NCI-H1417 treated with DMSO at 0.1 percent for 48 hours (cell line): ENCODE measurements at places on chromosomes 12 and 14.

GRCh38 chr12:123912415-123913380 lies 59.9 kb downstream of the CCDC92 start:
- no peak for DNase-seq

DNA sequence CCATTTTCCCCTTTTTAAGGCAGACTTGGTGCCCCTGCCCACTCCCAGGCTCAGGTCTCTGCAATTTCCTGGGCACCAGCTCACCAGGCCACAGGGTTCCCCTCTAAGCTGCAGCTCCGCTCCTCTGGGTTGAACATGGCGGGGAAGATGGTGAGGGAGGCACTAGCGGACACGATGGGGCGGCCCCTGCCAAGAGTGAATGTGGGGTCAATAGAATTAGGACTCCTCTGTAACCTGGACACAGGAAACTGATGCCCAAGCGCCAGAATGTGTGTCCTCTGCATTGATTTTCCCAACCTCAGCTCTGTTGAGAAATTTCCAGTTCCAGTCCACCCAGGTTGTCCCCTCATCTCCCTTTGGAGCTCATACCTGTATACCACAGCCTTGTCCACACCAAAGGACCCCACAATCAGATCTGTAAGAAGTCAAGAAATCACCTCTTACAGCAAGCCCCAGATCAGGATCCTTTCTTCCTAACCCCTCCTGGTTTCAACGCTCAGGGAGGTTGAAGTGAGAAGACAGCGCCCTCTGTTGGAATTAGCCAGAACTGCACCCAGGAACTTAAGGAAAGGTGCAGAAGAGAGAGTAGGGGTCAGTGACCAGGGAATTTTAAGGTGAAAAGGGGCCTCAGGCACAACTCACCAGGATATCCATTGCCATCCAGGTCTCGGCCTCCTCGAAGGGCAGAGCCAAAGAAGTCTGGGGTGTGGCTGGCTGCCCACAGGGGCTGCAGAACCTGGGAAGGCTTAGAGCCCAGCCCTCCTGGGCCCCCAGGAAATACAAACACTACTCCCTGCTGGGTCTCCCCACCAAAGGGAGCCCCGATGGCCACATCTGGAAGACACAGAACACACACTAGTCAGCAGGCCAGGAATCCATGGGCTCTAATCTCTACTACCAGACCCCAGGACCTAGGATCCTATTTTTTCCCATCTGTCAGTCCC lies 14.7 kb downstream of the ITGA5 start:
- no peak for DNase-seq

DNA sequence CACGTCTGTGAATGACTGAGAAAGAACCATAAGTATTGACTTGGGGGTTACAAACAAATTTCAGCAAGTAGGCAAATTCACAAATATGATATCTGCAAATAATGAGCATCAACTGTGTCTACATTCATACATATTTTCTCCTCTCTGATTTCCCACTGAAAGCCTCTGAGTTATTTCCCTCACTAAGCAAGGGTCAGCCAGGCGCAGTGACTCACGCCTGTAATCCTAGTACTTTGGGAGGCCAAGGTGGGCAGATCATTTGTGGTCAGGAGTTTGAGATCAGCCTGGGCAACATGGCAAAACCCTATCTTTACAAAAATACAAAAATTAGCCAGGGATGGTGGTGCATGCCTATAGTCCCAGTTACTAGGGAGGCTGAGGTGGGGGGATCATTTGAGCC lies 80.8 kb downstream of the SLC25A21 start:
- DNase-seq = no peak

DNA sequence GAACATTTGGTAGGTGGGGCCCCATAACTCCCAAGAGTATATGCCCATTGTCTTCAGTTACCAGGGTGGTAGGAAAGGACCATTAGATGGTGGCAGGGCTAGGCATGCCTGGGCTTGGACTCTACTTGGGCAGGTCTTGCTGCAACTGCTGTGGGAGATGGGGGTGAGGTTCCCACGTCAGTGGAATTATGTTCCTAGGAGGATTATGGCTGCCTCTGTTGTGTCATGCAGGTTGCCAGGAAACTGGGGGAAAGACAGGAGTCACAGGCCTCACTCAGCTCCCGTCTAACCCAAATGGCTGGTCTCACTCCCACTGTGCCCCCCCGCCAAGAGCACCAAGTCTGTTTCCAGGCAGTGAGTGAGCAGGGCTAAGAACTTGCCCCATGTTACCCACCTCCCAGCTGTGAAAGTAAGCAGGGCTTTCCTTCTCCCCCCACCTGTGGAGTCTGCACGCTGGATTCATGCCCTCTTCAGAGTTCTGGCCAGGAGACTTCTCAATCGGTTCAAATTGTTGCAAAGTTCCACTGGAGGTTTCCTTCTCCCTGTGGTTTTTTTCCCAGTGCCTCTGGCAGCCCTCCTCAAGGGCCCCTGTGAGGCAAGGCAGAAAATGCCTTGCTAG lies 337.5 kb downstream of the CCDC91 start:
- DNase-seq = no peak

GRCh38 chr12:131644481-131644880 lies 66.4 kb upstream of the SFSWAP start:
- no peak for DNase-seq

DNA sequence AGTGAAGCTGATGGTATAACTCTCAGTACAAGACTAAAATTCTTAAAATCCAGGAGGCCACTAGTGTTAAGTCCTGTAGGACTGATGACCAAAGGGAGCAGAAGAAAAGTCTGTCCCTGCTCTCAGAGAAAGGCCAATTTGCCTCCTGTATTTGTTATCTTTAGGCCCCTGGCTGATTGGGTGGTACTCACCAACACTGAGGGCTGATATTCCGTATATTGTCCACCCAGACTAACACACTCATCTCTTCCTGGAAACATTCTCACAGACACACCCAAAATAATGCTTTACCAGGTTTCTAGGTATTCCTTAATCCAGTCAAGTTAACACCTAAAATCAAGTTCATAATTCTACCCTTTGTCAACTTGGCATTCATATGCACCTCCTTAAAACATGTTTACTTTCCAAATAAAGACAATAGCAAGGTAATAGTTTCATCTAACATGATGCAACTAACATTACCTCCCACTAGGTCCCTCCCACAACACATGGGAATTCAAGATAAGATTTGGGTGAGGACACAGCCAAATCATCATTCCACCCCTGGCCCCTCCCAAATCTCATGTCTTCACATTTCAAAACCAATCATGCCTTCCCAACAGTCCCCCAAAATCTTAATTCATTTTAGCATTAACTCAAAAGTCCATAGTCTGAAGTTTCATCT lies 84.3 kb downstream of the EGLN3 start:
- DNase-seq = no peak

GRCh38 chr14:76050797-76051392 lies 65.3 kb downstream of the IFT43 start:
- peak; percentile 46 for DNase-seq

GRCh38 chr12:93050026-93050747 lies 121.1 kb upstream of the EEA1 start:
- no peak for DNase-seq

GRCh38 chr12:62435303-62436163 lies 31.1 kb upstream of the MON2 start:
- DNase-seq = no peak

- DNase-seq = no peak
These were observed 31.1 kb downstream of the TCHP start for GRCh38 chr12:109931143-109931542.

- DNase-seq = no peak
These were observed 1.1 kb downstream of the DIP2B start for GRCh38 chr12:50505675-50506530.

- no peak for DNase-seq
These were observed 50.4 kb downstream of the CYP46A1 start for GRCh38 chr14:99734406-99735051.

DNA sequence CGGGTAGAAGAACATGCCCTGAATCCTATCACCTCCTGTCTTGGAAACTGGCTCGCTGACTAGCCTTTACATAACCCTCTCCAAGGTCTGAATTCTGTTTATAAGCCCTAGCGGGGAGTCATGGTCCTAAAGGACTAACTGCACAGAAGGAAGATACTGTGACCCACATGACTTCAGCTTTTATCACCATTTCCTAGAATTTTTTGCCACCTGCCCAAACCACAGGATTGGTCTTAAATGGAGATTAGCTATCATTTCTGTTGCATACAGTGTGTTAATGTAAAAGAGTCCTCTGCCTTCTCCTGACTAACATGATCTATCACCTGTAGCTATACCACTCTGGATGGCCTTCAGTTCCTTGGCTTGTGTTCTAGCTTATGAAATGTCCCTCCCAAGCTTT lies 319.2 kb downstream of the DUSP6 start:
- no peak for DNase-seq

- no peak for DNase-seq
These were observed 47.3 kb downstream of the PTCSC3 start for GRCh38 chr14:36129181-36129580.

DNA sequence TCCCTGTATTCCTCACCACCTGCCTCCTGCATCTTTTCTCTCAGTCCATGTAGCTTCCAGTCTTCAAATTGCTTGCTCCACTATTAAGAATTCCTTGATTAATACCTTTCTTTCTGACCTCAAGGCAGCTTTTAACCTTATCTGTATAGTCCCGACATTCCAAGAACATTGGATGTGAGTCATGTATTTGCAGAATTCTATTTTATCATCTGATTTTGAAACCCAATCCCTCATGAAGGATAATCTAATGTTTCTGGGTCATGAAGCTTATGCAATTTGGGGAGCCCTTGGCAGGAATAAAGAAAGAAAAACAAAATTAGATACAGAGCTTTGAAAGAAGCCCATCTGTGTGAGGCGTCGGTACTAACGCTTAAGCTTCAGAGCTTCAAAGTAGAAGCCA lies 63.4 kb upstream of the CCND2 start:
- DNase-seq = no peak

DNA sequence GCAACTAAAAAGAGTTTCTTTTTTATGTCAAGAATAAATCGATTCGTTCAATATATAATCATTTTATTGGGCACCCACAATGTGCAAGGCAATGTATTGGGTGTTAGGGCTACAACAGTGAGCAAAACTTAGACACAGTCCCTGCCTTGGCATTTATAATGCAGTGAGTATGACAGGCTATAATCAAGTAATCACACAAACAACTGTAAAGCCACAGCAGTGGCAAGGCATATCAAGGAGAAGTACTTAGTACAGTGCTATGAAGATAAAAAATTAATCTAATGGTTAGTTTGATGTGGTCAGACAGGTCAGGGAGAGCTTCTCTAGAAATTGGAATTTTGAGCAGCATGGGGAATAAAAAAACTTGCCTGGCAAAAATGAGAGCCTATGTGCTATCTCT lies 39.5 kb upstream of the OTOGL start:
- no peak for DNase-seq

GRCh38 chr12:120214626-120215356 lies 13.9 kb upstream of the RPLP0 start:
- no peak for DNase-seq

DNA sequence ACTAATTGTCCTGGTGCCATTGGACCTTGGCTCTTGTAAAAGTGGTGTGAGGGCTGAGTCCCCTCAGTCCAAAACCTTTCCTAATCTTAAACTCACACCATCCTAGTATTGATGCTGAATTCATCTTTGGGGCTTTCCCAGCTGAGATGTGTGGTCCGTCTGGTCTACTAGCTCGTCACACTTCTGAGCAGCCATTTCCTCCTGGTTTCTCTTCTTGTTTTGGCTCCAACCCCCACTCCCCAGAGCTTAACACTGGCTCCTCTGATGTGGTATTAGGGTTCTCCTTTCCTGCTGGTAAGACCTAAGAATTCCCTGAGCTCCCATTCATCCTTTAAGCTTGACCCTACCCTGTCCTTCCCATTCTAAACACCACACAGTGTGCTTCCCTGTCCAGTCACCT lies 900.6 kb downstream of the VRK1 start:
- DNase-seq = no peak

- DNase-seq = peak; percentile 50
These were observed at the start of gene CACNB3 for GRCh38 chr12:48817873-48818830. Gene CACNB3 (plus strand): TSS chr12:48818496. CDS start chr12:48818930, 434 bp downstream.

- no peak for DNase-seq
These were observed 16.4 kb upstream of the BTG1 start for GRCh38 chr12:92162079-92162478.

GRCh38 chr14:66746316-66747006 lies 238.5 kb downstream of the GPHN start:
- no peak for DNase-seq

GRCh38 chr14:102469261-102469660 lies 40.3 kb downstream of the ANKRD9 start:
- no peak for DNase-seq

GRCh38 chr14:100146531-100147091 lies 12.8 kb downstream of the DEGS2 start:
- no peak for DNase-seq

GRCh38 chr14:21248739-21249411 lies 20.4 kb downstream of the HNRNPC start:
- no peak for DNase-seq

DNA sequence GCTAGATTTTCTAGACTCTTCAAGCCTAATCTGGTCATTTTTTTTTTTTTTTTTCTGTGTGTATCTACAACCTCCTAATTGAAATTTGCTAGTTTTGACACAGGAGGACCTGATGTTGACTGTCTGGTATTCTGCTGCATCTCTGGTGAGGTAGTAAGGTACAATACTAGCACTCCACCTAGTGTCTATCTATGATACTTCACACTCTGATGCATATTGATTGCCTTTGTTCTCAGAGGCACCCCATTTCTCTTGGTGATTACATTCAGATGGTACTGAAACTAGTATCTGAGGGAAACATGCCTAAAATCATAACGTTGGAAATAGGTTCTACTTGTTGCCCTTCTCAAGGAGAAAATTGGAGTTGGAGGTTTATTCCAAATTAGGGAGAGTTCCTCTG lies 930.5 kb upstream of the NOVA1 start:
- DNase-seq = peak; percentile 32

- DNase-seq = no peak
These were observed 82.5 kb downstream of the MAP3K9 start for GRCh38 chr14:70726651-70727375.

GRCh38 chr14:94009767-94010166 lies 12.7 kb downstream of the CCDC197 start:
- no peak for DNase-seq

GRCh38 chr14:77615361-77616132 lies 890 bp downstream of the SPTLC2 start:
- DNase-seq = no peak

DNA sequence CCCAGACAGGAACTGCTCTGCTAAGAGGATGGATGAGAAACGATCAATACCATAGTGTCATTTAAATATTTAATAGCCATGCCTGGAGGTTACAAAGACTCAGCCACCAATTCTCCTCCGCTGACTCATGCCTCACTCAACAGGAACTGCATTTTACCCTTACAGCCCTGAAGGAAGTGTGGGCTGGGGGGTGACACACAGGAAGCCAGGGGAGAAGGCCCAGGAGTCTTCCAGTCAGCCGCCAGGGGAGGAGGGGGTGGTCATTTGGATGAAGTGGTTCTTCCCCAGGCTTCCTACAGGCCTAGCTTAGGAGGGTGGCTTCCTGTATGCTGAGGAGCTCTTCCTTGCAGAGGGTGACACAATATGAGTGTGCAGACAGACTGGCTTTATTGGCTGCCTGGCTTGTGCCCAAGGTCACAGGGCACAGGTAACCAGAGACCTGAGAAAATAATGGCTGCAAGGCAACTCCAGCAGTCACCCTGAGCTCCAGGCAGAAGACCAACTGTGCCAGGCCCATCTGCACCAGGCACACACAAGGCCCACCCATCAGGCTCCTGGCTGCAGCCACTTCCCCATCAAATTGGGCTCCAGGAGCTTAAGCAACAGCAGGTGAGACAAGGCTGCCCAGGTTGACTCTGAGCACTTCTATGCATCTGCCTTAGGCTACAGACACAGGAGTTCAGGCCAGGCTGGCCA lies 30.6 kb upstream of the RPLP0 start:
- no peak for DNase-seq
